G401 (cell line): ENCODE measurements at places on chromosomes 16 and 17.
A peak's percentile ranks its signal among the peaks of the same experiment; 100 is the strongest.

- no peak for DNase-seq
Measured at GRCh38 chr17:49360796-49361128, 1.3 kb downstream of the ZNF652 start.

- DNase-seq: no peak
Measured at GRCh38 chr17:55768936-55769624, 18.2 kb downstream of the PCTP start.

DNA sequence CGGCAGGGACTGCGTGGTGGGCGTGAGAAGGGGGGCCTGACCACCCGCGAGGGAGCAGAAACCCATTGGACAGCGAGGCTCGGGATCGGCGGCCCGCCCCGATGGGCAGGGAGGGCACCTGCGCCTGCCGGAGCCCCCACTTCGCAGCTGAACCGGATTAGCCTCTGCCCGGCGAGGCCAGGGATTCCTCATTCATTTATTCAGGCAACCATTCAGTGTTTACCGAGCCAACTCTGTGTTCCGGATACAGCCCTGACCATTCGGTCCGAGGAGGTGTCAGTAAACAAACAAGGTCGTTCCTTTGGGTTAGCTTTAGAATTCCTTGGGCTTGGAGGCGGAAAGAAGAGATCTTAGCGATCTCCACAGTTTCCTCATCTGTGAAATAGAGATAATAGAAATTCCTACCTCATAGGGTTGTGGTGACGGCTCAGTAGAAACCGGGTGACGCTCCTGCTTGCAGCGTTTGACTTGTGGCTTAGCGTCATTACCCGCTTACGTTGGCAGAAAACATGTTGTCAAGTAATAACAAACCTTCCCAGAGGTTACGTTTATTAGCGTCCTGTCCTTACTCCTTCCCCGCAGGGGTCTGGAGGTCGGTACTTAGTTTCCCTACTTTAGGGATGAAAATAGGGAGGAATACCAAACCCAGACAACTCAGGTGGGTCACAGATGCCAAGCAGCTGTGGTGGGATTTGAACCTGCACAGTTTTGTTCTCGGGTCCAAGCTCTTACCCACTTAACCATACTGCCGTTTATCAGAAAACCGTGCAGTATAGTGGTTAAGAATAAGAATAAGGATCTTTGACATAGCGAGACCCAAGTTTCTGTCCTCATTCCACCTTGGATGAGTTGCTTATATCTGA lies 893 bp downstream of the POLR3E start:
- DNase-seq: peak; percentile 91

- DNase-seq: no peak
Measured at GRCh38 chr17:72826602-72827001, 265.9 kb downstream of the SLC39A11 start.

DNA sequence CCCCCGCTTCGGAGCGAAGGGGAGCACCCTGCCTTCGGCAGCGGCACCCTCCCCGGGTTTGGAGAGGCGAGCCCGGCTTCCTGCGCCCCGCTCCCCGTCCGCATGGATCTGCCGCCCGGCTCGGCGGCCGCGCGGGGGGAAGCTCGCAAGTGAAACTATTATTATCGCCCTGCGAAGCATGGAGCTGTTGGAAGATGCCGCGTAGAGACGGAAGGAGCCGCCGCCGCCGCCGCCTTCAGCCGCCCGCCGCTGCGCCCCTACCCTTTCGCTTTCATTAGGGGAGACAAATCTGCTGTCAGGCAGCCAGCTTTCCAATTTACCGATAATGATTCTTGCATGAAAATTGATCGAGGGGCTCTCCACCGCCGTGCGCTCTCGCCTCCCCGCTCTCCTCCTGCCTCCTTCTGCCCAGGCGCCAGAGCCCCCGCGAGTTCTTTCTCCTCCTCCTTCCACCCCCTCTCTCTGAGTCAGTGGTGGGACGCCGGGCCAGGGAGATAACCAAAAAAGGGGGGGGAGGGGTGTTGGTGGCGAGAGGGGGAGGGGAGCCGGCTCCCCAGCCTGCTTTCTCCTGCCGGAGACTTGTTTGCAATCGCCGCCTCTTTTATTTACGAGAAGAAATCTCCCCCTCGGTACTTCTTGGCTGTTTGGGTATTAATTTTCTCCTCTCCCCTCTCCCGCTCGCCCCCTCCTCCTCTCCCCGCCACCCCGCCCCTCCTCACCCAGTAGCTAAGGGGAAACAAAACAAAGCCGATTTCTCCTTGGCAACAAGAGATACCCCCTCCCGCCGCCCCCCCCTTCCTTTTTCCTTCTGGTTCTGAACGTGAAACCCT lies 58.0 kb upstream of the GSE1 start:
- DNase-seq: peak; percentile 56

- no peak for DNase-seq
Measured at GRCh38 chr17:61411261-61412142, 11.9 kb downstream of the TBX2 start.

DNA sequence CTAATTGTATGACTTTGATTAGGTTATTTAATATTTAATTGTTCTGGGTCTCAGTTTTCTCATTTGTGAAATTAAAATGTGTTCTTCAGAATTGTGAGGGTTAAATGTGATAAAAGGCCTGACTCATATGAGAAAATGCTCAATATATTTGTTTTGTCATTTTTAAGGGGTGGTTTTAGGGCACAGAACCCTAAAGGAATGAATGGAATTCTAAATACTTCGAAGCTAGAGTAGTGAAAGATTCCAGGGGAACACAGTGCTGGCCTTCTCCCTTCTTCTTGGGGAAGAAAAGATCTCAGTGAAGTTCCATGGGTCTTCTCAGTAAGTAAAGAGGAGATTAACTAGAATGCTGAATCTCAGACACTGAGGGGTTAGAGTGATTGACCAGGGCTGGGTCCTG lies 3.9 kb upstream of the SMPD3 start:
- no peak for DNase-seq

DNA sequence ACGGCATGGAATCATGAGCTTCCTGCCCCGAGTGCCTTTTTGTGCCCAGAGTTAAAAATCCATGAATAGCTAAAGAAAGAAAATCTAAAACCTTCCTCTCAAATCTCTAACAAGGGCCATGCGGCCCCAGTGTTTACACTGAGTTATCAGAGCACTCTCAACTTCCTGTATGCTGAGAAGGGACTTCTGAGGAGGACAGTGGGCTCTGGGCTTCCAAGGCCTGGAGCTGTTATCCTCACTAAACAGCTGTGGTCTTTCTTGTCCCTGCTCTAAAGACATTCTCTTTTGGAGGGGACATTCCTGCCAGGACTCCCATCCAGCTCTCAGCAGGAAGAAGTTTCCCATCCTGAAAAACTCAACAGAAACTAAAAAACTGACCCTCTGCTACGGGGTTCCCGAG lies 135.6 kb downstream of the AATF start:
- DNase-seq: no peak

DNA sequence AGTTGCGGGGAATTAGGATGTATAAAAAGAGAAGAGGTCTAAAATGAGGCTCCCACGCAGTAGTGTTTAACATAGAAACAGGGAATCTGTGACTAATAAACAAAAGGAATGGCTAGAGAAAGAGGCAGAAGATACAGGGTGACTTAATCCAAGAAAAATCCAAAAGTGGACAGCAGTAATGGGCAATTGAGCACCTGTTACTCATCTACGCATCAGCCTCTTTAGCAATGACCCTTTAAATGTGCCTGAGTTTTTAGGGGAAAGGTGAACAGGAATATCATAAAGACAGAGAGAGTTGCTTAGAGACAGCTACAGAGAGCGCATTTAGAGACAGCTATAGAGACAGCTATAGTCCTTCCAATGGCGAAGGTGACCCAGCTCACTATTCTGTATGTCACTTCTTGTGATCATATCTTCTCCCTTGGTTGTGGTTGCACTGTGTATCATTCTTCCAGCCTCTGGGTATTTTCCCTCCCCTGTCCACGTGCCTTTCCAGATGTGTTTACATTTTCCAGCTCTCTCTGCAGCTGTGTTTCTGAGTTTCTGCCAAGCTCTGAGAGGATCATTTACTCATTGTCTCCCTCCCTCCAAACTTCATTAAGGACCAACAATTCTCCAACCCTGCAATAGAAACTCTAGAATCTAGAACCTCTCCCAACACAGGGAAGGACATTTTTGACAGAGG lies 61.5 kb downstream of the MYOCD start:
- no peak for DNase-seq

DNA sequence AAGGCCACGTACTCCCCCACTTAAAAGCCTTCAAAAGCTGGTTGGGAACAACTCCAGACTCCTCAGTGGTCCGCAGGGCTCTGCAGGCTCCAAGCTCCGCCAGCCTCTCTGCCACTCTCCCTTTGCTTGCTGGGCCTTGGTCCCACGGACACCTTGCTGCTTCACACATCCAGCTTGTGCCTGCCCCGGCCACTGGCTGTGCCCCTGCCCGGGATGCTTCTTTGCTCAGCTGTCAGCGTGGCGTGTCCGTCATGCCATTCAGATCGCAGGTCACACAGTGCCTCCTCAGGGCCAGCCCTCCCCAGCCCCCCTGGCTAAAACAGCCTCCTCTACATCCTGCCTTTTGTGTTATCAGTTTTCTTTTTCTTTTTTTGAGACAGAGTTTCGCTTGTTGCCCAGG lies 11.8 kb downstream of the ASPHD1 start:
- no peak for DNase-seq

DNA sequence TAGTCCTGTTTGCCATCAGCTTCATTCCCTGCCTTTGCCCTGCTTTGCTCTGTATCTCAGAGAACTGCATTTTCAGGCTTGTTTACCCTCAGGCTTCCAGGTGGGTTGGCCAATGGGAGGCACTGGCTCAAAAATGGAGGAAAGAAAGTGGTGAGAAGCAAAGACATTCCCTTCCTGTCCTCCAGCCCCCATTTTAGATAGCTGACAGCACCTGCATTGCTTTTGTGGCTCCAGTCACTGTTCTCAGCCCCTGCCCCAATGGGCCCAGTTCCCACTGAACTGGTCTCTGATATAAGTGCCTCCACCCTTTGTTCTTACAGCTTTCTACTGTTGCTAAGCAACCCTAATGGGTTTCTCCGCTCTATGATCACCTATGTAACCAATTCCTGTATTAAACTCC lies 19.4 kb upstream of the SDK2 start:
- DNase-seq: no peak

DNA sequence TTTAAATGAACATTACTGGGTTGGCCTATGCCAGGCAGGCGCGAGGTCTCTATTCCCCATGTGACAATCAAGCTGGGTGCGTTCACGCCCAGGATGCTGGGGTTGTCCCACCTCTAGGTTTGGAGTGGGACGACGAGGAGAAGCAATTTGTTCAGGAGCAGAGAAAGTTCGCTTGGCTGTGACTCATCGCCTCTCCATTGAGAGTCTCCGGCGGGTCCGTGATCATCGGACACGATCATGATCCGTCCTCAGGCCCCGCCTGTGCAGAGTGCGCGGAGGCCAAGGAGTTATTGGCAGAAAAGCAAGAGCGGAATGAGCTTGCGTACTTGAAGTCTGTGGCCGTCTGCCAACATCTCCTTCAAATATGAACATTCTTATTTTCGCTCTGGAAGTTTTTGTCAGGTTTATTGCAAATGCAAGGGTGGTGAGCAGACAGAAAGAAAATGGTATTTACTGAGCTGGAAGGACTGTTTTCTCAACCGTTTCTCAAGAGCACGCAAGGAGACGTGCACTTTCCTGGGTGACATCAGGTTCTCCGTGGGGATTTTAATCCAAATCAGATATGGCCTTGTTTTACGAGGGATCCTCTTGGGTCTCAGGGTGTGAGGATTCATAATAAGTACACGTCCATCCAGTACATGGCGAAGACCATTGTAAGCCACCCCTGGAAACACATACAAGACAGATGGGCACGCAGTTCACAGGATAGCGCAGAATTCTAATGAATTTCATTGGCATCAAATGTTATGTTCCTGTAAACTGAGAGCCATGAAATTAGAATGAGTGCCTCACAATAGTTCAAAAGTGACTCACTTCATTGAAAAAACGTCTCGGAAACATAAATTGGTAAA lies 70.1 kb upstream of the CREBBP start:
- peak; percentile 28 for DNase-seq

DNA sequence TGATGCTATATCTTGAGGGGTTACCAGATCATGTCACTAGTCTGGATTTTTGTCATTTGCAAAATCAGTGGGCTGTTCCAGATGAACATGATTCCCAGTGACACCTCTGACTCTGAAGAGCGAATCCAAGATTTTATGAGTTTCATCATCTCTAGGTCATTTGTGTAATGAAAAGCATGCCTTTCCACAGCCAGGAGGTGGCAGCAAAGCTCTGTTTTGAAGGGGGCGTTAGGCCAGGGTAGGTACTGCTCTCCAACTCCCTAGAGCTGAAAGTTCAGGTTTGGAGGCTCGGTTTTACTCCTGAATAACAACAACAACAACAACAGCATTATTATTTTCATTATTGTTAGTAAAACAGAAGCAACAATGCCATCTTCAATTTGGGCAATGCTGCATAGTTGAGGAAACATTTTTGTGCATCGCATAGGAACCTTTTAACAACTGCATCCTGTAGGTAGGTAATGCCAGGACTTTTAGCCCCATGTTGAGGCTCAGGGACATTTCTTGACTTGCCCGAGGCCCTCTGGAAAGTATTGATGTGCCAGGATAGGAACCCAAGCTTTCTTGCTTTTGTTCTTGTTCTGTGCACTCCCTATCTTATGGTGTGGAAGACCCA lies 77.0 kb downstream of the MYH13 start:
- DNase-seq: peak; percentile 30

GRCh38 chr16:17350207-17350606 lies 120.6 kb downstream of the XYLT1 start:
- no peak for DNase-seq

GRCh38 chr16:3180445-3180878 lies 7.5 kb upstream of the OR1F1 start:
- no peak for DNase-seq

- no peak for DNase-seq
Measured at GRCh38 chr16:10868596-10869469, 8.2 kb upstream of the CIITA start.
